ENCODE measurements at places on chromosomes 5 and 9.

DNA sequence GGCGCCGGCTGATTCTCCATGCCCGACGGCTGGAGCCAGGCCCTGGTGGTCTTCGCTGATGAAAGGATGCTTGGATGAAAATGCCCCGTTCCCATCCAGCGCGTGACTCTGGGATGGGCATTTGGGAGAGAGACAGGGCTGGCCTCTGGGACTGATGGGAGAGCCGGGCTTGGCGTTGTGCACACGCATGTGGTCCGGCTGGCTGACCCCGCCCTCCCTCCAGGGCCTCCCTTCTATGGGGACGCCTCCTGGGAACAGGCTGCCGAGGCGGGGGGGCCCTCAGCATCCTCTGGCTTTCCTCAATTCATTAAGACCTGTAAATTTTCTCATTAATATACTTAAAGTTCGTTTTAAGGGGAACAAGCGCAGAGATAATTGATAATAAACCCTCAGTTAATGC is 36.8 kb downstream of the UNC5A start:
- DNase-seq, result no peak

DNA sequence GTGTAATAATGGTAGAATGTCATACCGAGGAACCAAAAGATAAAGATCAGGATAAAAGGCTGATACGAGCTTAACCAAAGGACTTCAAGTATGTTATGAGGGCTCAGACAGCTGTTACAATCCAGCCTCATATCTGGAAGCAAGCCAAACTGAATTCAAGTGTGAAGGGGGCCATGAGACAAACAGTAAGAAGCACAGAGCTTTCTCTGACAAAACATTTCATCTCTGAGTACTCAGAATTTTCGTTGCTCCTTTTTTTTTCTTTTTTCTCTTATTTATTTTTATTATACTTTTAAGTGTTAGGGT is 52.9 kb upstream of the CD180 start:
- no peak for DNase-seq

DNA sequence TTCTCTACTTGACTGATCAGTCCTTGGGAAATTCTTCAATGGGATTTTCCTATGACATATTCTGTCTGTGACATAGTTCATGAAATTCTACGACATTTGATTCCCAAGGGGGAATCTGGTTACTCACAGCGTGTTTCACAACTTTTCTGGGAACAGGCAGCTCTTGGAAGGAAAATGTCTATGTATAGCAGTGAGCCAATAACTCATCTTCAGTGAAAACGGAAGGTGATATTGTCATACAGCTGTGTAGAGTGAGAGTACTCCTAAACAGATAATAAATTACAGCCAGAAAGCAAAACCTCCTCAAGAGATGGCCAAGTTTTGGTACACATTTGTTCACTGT is 91.4 kb downstream of the C9orf152 start:
- no peak for DNase-seq

- DNase-seq, result peak; percentile 35
Measured at GRCh38 chr5:133347039-133347438, 265.3 kb downstream of the FSTL4 start.

DNA sequence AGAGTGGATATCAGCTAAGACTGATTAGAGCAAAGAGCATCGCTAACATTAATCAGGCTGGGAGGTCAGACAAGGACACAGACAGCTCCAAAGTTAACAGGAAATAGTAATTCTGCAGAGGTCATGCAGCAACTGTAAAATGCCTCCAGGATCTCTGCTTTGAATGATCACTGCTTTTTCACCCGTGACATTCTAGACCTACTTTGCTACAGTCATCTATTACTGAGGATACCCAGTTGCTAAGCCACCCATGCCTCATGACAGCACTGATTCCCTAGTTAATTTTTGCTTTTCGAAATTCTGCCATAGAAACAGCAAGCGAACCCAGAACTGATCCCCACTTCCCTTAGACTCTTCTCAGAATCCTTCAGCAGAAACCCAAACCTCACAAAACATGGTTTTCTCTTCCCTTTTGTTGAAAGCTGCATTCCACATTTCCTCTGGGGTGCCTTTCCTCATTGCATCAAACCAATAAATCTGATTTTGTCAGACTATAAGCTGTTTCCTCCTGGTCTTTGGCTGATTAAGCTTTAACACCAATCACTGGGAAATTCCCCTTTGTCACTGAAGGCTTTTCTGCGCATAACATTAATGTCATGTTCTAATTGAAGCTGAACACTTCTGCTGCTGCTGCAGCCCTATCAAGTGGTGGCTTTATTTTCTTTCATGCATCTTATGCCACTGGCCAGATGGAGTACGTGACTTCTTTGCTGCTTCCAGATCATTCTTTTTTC is 201.1 kb upstream of the CHD1 start:
- DNase-seq, result no peak

- no peak for DNase-seq
Measured at GRCh38 chr5:1555011-1555807, 31.4 kb upstream of the LPCAT1 start.

GRCh38 chr5:133610489-133611356 is 1.6 kb downstream of the FSTL4 start:
- peak; percentile 86 for DNase-seq
